ENCODE measurements at places on chromosomes 6 and 20.
A peak's percentile ranks its signal among the peaks of the same experiment; 100 is the strongest.

DNA sequence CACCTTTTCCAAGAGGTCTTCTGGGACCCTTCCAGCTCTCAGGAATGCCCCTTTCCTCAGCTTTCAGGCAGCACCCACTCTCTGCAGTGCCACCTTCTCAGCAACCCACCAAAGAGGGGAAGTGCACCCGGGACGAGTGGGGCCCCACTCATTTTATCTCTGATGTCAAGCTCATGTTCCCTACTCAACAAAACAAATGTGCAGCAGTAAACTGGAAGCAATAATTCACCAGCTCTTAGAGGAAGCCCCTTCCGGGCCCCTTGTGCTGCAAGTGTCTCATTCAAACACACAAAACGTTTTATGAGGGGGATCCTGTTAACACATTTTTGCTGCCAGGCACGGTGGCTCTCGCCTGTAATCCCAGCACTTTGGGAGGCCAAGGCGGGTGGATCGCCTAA lies 13.6 kb downstream of the GFOD1 start:
- no peak for DNase-seq

DNA sequence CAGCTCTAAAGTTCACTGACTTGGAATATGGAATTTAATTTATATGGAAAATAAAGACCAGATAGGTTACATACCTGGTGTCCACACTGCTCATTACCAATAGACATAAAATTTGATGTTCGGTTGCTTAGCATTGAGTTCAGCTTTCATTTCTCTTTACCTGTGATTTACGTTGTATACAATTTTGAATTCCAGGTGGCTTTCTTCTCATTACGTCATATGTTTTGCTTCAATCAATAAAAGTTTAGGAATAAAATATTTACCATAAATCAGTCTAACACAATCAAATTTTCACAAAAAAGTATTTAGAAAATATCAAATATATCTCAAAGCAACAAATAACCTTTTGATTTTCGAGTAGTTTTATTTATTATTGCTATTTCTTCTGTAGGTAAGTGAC lies 40.8 kb downstream of the HDGFL1 start:
- DNase-seq = no peak

GRCh38 chr20:63158845-63159244 lies 57.1 kb downstream of the YTHDF1 start:
- no peak for DNase-seq

DNA sequence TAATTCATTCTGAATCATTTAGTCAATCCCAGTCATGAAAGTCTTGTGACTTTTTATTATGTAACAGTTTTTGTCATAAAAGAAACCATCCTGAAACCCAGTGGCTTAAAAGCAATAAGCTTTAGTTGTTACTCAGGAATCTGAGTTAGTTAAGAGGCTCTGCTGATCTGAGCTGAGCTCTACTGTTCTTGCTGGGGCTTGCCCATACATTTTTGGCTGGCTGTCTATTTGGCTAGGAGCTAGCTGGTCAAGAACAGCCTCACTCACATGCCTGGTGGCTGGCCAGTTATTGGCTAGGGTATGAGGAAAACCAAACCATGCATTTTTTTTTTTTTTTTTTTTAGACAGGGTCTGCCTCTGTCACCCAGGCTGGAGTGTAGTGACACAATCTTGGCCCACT lies 10.6 kb downstream of the TCF21 start:
- DNase-seq = no peak

GRCh38 chr6:131789219-131789618 lies 18.6 kb upstream of the ENPP1 start:
- DNase-seq = no peak

DNA sequence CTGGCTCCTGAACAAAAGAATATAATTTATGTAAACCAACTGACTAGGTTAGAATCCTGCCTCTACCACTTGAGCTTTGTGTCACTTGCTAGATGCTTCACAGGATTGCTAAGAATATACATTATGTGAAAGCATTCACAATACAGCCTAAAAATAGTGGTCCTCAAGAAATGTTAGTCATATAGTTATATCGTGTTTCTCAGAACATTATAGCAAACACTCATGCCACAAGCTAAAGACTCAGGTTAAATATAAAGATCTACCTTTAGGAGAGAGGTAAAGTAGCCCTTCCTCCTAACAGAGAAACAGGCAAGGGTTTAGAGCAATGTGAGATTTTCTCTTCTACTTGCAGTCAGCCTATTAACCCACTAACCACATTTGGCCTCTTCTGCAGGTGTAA lies 17.8 kb upstream of the ALDH8A1 start:
- DNase-seq = no peak

GRCh38 chr20:3760655-3761348 lies 6.8 kb downstream of the ADISSP start:
- DNase-seq = no peak

GRCh38 chr6:16488813-16489212 lies 250.4 kb downstream of the GMPR start:
- no peak for DNase-seq

DNA sequence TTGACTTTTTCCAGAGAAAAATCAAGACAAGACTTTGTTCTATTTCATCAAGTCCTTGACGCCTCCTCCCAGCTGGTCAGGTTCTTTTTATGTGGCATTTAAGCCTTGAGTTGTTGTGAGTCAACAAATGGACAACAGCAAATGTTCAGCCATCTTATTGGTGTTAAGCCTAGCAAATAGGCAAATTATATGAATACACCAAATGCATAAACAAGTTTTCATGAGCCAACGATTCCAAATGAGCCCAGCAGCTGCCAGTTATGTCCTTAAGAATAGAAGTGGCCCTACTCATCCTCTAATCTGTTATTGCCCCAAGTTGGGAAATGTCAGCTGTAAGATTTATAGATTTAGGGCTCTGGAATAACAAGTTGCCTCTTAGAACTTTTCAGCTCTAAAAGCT lies 312.0 kb downstream of the SOX4 start:
- DNase-seq = no peak

DNA sequence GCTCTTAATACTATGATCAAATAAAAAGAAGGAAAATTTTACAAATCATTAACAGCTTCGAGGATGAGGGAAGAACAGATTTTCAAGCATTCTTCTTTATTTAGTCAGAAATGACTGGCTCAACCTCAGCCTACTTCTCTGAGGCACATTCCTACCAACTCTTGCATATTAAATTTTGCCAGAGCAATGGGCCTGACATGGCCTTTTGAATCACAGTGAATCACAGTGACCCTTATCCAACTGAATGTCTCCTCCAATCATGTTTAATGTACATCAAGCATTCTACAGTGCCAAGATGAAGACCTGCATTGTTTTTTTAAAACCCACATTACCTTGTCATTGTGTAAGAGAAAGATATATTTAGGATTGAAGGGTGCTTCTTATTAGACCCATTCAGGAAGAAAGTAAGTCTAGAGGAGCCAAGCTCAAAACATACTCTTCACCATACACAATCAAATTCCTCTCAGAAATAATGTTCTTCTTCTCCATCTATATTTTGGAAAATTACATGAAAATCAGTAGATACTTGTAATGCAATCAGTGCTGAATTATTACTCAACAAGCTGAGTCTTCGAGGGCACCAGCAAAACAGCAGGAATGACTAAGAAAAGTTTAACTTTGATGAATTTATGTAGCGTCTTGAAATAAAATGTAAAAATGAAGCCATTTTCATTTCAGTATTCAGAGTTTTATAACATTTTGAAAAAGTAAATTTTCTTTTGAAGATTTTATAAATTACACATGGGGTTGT lies 44.1 kb upstream of the MOXD1 start:
- no peak for DNase-seq

- DNase-seq = no peak
These were observed 2.3 kb downstream of the ZSCAN31 start for GRCh38 chr6:28333599-28334018.

DNA sequence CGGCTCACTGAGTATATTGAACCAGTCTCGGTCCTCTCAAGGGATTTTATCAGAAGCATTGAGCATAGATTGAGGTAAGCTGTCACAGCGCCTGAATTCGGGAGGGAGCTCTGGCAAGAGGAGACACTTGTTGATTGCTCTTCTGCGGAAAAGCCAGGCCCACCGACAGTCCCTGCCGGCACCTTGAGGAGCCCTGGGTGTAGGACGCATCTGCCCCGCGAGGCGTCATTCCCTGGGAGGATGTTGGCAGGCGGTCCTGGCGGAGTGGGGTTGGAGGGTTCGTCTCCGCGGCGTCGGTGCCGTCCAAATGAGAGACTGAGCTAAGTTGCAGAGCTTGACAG lies 843 bp downstream of the FBXO9 start:
- peak; percentile 22 for DNase-seq

DNA sequence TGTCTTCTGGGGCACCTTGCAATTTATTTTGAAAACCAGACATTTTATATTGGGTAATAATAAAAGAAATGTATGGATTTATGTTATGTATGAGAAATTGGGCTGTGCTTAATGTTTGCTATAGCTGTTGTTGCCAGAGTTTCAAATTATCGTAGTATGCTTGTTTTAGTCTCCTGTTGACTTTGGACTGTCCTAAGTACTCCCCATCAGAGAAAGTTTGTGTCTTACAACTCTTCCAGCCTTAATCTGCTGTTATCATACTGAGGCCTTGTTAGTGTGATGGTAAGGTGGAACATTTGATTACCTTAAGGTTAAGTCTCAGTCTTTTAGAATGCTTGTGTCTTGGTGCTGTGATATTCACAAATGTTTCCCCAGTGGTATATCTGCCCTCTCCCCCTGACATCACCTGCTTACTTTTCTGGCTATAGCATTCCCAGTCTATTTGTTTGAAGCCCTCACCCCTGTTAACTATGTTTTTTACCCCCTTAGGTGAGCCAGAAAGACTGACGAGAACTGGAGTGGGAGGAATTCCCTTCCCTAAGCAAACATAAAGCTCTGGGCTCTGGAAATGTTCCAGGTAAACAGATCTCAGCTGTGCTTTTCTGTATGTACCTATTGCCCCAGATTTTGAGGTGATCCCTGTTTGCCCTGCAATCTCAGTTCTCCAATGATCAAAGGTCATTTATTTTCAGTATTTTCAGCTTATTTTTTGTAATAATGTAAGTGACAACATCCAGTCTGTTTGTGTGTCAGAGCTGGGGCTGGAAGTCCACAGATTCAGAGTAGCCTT lies 581.1 kb upstream of the CITED2 start:
- DNase-seq = no peak

DNA sequence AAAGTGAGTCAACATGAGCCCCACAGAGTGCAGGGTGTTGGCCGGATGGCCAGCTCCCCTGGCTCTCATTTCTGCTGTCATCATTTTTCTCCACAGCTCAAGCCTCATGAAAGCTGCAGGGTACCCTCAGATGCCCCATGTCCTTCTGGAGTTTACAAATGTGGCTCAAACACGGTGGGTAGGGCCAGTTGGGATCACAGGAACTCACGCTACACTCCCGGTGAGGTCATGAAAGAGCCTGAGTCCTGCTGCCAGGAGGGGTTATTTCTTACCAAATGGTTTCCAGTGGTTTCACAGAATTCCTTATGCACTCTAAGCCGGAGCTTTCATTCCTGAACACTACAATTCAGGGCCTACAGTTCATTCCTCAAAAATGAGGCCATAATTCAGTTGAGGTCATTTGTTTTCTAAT lies 78.7 kb downstream of the TMEM170B start:
- no peak for DNase-seq
